CD4-positive, alpha-beta T cell treated with Interleukin-17A for 1 hour (primary cell): ENCODE measurements at places on chromosomes 3 and 15.
A peak's percentile ranks its signal among the peaks of the same experiment; 100 is the strongest.

- DNase-seq = no peak
Observed at GRCh38 chr3:22526266-22526837, 676.8 kb upstream of the UBE2E2 start.

DNA sequence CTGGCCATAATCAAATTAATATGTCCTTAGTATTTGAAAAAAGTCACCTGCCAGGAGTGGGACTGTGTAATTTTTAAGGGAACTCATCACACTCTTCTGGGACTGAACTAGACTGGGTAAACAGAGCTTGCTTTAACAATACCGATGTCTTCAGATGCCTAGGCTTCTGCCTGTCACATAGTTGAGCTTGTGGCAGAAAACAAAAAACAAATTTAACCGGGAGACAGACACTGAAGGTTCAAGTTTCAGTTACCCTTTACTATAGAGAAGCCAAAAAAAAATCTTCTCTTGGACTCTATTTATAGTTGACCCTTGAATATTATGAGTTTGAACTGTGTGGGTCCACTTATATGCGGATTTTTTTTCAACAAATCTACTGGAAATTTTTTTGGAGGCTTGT is 10.8 kb downstream of the PPP1R2 start:
- DNase-seq = no peak

GRCh38 chr3:16352428-16352827 is 87.4 kb downstream of the OXNAD1 start:
- no peak for DNase-seq

DNA sequence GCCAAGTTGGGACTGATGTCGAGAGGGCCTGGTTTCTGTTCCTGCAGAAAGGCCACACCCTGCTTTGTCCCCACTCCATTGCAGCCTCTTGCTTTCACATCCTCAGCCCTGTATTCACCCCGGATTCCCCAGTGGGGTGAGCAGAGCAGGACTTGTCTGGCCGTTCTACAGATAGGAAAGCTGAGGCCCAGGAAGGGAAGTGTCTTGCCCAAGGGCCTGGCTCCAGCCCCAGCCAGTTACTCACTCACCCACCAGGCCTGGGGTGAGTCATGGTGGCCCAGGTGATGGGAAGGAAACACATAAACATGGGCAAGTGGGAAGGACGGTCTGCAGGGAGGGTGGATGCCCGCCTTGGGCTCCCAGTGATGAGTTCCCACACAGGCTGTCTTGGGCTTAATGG is 6.1 kb upstream of the DUSP7 start:
- peak; percentile 37 for DNase-seq

GRCh38 chr3:183189641-183190040 is 27.1 kb upstream of the LAMP3 start:
- no peak for DNase-seq

GRCh38 chr15:56944485-56944884 is 26.0 kb downstream of the TCF12 start:
- DNase-seq = no peak

- peak; percentile 14 for DNase-seq
Observed at GRCh38 chr15:64503197-64503596, 42.8 kb downstream of the ZNF609 start.

GRCh38 chr3:130823241-130823884 is 70.5 kb upstream of the ATP2C1 start:
- no peak for DNase-seq

DNA sequence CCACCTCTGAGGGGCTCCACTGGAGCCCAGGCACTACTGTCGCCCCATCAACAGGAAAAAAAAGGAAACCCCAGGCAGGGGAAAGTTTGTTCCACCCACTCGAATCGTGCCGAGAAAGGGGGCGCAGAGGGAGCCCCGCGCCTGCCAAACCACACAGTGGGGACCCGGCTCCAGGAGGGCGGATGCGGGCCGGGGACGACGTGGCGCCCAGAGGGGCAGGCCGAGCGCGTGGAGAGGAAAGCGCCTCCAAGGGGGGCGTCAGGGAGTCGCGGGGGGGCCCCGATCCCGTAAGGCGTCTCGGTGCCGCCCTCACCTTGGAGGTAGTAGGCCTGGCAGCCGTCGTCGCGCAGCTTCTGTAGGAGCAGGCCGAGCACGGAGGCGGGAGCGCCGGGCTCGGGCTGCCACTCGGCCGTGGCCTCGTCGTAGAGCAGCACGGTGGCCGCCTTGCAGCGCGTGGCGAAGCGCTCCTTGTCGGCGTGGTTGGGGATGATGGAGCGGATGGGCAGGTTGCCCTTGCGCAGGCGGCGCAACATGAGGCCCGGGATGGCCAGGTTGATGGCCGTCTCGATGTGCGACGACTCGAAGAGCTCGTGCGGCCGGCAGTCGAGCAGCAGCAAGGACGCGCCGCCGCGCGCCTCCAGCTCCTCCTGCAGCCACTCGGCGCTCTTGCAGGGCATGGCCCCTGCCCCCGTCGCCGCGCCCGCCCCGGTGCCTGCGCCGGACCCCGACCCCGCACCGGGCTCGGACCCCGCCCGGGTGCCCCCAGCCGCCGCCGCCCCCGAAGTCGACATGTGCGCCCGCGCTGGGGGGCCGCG is 627 bp downstream of the DUSP7 start:
- DNase-seq = peak; percentile 37

- no peak for DNase-seq
Observed at GRCh38 chr3:44013967-44014366, 227.7 kb upstream of the TOPAZ1 start.

GRCh38 chr15:100158356-100158755 is 183.4 kb downstream of the ADAMTS17 start:
- DNase-seq = no peak

- no peak for DNase-seq
Observed at GRCh38 chr15:29952225-29952624, 130.0 kb upstream of the TJP1 start.

DNA sequence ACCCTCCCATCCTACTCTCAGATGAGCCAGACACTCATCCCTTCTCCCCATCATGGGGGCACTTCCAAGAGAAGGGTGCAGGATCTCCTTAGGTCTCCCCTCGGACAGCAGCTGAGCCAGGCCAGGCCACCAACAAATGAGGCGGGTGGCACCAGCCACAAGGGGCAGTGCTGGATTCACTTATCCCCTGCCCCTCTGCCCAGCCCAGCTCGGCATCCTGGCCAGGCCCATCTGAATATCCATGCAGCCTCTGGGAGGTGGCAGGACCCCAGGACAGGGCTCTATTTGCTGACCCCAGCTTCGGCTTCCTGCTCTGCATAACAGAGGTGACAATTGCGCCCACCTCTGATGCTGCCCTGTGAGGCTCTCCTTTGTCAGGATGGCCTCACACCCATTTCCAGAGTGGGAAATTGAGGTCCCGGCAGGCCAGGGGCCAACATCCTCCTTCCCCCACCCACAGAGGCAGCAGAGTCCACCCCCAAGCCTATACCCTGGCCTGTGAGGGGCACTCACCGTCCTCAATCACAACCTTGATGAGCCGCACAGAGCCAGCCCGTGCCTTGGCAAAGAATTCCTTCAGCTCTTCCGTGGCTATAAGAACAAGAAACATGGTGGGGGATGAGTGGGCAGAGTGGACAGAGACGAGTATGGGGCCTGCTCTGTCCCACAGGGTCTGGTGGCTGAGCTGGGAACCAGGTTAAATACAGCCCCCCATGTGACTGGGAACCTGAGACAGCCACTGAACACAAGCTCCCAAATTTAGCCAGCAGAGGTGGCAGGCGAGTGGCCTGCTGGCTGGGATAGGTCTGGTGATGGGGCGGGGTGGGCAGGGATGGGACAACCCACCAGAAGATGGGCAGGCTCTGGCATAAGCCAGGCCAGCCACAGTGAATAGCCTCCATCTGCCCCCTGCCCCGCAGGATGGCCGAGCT is 4.2 kb downstream of the TWF2 start:
- no peak for DNase-seq

GRCh38 chr3:106428565-106428994 is 559.8 kb upstream of the CBLB start:
- no peak for DNase-seq

- no peak for DNase-seq
Observed at GRCh38 chr15:75177360-75178071, 24.2 kb upstream of the C15orf39 start.

GRCh38 chr3:129504471-129505100 is 23.9 kb upstream of the RHO start:
- DNase-seq = no peak

GRCh38 chr3:137020315-137020714 is 62.5 kb downstream of the IL20RB start:
- DNase-seq = no peak

- no peak for DNase-seq
Observed at GRCh38 chr15:25609371-25609770, 170.5 kb upstream of the UBE3A start.

DNA sequence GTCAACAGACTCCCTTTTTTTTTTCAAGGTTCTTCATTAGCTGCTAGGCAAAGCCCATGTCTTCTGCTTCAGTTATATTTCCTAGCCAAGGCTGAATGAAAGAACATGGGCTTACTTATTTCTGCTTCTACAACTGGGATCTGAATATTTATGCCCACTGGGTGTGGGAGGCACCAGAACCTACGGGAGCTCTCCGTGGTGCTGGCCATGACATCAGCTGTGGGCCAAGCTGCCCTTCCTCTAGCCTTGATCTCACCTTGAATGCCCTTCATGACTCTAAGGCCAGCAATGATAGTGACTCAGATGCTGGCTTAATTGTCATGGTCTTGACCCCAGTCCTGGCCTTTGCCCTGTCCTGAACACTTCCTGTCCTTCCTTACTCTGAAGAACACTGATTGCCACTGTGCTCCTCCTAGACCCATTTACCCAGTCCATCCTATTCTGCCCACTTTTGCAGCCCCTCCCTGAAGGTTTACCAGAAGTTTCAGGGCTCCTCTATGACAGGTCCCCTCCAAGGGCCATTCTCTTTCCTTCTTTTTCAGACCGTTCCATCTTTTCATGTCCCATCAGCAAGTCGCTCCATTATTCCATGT is 32.8 kb upstream of the PRR20G start:
- no peak for DNase-seq
